ENCODE measurements at places on chromosomes 5 and 9.

- no peak for DNase-seq
Measured at GRCh38 chr5:119527351-119527750, 75.1 kb downstream of the HSD17B4 start.

- DNase-seq: no peak
Measured at GRCh38 chr5:172939611-172940267, 19.5 kb upstream of the RPL26L1 start.

GRCh38 chr5:112935675-112936074, 13.6 kb upstream of the REEP5 start:
- no peak for DNase-seq

DNA sequence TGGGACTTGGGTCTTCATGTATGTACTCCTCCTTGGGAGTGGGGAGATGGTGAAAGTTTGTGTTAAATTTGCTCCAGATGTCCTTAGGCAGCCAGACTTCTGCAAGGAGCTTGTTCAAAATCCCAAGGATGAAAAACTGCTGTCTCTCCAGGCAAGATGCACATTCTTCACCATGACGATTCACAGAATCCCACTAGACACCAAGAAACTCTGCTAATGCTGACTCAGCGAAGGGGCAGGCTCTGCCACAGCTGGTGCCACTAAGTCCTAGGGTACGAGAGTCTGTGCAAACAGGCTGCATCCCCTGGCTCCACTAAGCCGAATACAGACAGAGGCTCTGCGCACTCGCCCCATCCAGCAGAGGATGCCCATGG, 71.1 kb downstream of the OLFM1 start:
- DNase-seq: no peak

DNA sequence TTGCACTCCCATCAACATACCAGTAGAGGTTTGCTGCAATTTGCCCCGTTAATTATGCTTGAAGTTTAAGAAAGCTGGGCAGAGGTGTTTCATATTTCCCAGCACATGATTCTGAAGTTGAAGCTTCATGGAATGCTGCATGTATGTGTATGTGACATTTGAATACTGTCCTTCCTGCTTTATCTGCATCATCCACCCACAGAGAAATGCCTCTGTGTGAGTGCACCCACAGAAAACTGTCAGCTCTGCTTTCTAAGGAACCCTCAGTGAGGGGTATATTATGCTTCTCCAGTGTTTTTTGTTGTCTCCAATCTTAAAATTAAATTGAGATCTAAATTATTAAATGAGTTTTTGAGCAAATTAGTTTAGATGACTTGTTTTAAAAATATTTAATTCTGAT, 358.1 kb upstream of the PIK3R1 start:
- DNase-seq: no peak

DNA sequence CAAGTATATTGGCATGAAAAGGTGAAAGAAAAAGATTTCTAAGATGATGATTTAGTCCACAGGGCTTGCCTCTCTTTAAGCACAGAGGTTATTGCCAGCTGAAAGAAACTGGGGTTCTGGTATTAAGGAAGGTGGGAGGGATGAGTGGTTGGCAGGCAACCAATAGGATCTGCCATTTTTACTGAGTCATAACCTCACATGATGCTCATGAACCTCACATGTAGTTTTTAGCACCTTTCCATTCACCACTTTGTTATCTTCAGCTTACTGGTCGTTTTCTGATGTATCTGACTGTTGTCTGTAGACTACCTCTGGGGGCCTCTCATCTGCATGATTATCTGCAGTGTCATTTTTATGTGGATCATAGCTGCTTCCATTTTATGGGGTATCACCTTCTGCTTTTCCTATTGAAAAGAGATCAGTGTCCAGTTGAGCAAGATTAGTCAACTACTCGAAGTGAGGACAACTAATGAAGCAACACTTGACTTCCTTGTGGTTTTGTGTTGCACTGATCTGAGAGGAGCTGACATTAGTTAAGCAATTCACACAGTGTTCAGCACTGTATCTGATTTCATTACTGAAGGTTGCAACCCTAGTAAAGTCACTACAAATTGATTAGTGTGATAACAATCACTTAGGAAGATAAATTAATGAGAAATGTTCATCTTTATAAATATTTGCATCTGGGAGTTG, 186.3 kb downstream of the SGCD start:
- DNase-seq: no peak

DNA sequence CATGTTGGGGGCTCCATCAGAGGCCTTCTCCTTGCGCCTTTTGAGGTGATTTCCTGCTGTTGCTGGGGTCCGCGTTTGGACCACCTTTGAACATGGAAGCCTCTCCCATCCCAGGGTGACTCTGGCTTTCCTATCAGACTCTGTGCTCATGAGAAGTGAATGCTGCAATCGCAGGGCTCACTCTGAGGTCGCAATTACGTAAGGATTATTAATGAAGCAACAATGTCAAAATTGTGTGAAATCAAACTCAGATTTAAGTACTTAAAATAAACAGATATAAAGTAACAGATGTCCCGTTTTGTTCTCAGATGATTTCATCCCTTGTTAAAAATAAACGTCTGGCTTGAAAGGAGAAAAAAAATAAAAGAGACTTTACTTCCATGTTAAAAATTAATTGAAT, 634.2 kb downstream of the BNC2 start:
- DNase-seq: no peak

DNA sequence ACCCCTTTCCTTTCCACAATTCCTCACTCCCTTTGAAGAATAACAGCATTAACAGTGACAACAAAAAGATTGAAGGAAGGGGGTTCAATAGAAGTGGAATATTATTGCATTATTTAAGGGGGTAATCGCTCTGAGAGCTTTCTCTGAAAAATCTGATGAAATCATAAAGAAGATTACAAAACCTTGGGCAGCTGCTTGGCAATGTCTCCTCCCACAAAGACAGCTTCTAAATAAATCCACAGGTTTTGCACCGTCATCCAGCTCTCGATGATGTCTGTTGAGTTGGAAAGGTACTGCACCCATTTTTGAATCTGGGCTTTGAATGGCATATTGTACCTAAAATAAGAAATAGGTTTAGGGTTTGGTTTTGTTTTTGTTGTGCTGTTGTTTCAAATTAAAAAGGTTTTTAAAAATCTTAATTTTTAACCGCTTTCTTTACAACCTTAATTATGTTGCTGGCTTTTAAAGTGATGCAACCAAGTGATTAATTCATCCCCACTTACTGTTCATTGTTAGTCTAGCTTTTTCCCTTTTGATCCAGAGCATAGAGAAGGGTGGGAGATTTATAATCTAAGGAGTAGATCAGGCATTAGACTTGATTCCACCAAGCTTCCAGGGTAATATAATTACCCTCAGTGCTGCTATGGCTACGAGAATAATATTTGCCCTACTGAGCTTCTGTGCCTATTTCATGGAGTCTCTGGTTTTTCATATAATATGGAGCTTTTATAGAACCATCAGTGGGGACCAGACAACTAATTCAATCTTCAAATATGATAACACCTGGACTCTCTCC, 85.0 kb downstream of the DNAH5 start:
- DNase-seq: no peak

- peak; percentile 48 for DNase-seq
Measured at GRCh38 chr9:113516840-113517577, 53.5 kb downstream of the RGS3 start.

DNA sequence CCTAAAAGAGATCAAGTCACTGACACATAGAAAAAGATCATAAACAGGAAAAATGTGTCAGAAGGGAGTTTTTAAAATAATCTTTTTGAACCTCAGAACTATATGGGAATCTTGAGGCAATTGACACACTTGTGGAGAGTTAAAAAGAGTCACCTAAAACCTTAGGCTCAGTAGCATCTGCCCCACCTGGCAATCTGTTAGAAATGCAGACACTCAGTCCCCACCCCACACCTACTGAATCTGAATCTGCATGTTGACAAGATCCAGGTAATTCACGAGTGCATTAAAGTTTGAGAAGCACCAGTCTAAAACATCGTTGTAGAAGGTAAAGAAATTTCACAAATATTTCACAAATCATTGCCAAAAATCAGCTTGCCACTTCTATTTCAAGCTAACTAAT, 388.3 kb downstream of the NR2F1-AS1 start:
- DNase-seq: no peak

DNA sequence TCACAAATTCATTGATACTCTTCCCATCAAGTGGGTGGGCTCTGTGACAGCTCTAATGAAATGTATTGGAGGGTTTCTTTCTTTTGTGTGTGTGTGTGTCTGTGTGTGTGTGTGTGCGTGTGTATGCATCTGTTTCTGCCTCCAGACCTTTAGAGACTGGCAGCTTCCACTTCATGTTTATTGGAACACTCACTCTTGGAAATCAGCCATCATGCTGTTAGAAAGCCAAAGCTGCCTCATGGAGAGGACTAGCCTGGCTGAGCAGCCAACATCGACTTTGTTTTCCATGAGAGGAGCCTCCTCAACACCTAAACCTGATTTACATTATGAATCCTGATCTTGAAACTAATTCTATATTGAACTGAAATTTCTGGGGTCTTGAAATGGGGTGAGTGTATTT, 128.5 kb upstream of the FAM174A start:
- DNase-seq: no peak

GRCh38 chr5:138011991-138012390, 20.9 kb downstream of the FAM13B start:
- no peak for DNase-seq

- no peak for DNase-seq
Measured at GRCh38 chr9:12889402-12890106, 114.7 kb downstream of the LURAP1L start.

DNA sequence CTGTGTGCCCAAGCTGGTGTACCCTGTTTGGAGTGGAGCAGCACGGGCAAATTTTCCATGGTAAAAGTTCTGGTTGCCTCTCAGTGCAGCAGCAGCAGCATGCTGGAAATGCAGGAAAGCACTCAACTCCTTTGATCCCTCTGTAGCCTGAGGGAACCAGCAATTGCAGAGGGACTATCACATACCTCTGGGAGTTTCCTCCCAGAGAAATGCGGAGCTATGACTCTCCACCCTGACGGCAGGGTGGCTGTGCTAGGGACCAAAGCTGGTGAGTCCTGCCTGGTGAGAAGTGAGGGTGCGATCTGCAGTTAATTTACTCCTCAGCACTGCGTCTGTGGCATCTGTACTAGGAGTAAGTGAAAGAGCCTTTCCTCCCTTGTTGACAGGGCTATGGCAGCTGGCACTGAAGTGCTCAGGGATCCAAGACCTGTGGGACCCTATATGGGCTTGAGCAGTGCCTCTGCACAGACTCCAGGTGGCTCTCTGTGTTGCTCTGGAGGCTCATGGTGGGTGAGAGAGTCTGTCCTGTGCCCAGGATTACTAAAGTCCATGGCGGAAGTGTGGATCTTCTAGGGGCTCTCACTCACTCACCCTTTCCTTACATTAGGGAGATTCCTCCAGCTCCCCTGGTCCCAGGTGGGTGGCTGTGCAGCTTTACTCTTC, 601.2 kb upstream of the TYRP1 start:
- DNase-seq: no peak

- no peak for DNase-seq
Measured at GRCh38 chr9:124550072-124550471, 42.9 kb upstream of the NR5A1 start.

DNA sequence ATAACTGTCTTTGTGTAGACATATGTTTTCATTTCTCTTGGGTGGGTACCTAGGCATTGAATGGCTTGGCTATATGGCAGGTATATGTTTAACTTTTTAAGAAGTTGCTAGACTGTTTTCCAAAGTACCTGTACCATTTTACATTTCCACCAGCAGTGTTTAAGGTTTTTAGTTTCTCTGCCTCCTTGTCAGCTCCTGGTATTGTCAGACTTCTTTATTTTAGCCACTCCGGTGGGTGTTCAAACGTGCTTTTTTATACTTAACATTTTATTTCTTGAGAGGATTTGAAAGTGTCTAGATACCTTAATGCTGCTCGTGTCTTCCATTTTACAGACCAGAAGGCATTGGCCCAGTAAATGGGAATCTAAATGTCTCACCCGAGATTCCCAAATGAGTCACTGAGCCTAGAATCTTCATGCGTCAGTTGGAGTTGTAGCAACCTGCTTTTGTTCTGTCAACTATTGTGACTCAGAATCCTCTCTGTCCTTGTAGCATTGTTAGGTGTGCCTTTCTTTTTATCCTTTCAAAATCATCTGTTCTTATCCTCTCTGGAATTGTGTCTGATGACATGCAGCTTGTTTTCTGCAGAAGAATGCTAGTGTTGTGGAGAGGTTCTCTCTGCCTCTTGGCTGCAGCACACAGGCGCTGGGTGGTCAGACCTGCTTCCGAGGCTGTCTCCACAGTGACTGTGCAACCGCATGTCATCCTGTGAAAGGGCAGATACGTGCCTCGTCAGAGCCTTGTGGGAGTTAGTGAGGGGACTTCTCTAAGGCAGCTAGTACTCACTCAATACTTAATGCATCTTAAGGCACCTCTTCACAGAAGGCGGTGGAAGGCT, 291.8 kb downstream of the AOPEP start:
- no peak for DNase-seq

- DNase-seq: no peak
Measured at GRCh38 chr5:39779831-39780230, 355.1 kb upstream of the DAB2 start.

DNA sequence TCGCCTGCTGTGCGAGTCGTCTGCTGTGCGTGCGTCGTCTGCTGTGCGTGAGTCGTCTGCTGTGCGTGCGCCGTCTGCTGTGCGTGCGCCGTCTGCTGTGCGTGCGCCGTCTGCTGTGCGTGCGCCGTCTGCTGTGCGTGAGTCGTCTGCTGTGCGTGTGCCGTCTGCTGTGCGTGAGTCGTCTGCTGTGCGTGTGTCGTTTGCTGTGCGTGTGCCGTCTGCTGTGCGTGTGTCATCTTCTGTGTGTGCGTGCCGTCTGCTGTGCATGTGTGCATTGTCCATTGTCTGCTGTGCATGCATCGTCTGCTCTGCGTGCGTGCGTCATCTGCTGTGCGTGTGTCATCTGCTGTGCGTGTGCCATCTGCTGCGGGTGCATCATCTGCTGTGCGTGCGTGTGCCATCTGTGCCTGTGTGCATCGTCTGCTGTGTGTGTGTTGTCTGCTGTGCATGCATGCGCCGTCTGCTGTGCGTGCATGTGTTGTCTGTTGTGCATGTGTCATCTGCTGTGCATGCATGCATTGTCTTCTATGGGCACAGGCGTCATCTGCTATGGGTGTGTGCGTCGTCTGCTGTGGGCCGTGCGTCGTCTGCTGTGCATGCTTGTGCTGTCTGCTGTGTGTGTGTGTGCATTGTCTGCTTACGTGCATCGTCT, 68.6 kb upstream of the IRX4 start:
- no peak for DNase-seq

GRCh38 chr9:134373269-134373668, 47.0 kb downstream of the RXRA start:
- DNase-seq: no peak

DNA sequence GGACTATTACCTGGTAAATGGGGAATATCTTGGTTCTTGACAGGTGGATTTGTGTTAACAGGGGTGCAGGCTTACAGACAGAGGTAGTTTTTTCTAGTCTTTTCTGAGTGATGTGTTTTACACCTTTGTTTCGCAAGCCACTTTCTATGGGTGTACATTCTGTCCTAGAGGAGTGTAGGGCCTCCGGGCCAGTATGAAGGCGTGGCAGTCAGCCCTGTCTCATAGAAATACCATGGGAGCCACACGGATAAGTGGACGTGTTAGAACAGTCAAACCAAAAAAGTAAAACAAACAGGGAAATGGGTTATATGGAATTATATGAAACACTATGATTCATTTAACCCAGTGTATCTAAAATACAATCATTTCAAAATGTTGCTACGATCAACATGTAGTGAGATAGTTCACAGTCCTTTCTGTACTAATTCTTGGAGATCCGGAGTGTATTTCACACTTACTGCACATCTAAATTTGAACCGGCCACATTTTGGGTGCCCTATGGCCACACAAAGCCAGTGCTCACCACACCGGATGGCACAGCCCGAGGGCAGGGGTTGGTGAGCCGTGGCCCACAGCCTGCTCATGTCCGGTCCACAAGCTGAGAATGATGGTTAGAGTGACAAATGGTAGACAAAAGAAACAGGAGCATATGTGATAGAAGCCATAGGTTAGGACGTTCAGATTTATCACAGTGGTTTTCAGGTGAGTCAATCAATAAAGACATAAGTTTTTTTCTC, 80.1 kb upstream of the IRX4 start:
- DNase-seq: no peak

Measured in stimulated activated CD4-positive, alpha-beta T cell treated with anti-CD3 and anti-CD28 coated beads, Interleukin-15, amount 100 ng/mL, for 1 hour (primary cell).